ENCODE measurements at places on chromosomes 4 and X.

DNA sequence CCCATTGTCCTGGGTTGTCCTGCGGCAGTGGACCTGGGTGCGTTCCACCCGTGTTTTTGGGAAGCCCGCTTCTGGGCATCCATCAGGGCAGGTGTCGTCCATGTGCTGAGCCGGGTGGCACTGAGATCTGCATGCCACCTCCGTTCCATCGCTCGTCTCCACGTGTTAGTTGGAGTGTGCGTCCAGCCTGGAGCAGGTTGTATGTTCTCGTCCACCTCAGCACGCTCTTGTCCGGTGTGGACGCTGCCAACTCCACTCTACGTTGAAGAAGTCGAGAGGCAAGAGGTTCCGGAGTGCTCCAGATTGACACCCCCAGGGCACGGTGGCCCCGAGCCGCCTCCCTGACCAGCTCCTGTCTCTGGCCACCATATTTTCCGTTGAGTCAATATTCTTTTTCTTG is 33.9 kb downstream of the PCGF3 start:
- no peak for DNase-seq

- peak; percentile 69 for DNase-seq
These were observed at the start of gene USP11 for GRCh38 chrX:47232803-47233332. TSS of gene USP11 (plus strand) at chrX:47233009. CDS start at chrX:47233044, 35 bp downstream.

- no peak for DNase-seq
These were observed 89.7 kb downstream of the SPOCK3 start for GRCh38 chr4:167144605-167145004.

- peak; percentile 39 for DNase-seq
These were observed 2164.0 kb downstream of the PCDH7 start for GRCh38 chr4:32884198-32884597.

GRCh38 chr4:176125063-176125462 is 59.4 kb downstream of the WDR17 start:
- DNase-seq = peak; percentile 1

All from fibroblast of skin of abdomen (primary cell).